ENCODE measurements at places on chromosomes 3 and 15.

- DNase-seq, result no peak
Measured at GRCh38 chr3:135231737-135232136, 436.7 kb downstream of the EPHB1 start.

DNA sequence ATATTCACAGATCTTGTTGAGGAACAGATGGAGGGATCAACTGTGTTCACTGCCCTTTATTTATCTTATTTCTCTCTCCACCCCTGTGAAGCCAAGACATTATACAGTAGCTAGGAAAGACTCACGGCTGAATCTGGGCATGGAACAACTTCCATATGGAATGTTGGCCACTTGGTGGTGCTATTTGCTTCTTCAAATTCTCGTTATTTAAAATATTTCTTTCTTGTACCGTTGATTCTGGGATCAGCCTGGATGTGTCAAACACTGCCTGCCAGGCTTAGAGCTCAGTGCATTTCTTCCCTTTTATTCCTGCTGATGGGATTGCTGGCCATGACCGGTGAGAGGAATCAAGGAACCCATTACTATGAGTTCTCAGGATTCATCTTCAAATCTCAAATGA, 17.5 kb upstream of the GASK1A start:
- DNase-seq, result no peak

- DNase-seq, result no peak
Measured at GRCh38 chr3:58258392-58259055, 20.9 kb downstream of the ABHD6 start.

- DNase-seq, result no peak
Measured at GRCh38 chr3:120637851-120638559, 41.9 kb downstream of the NDUFB4 start.

GRCh38 chr15:41554343-41554742, 4.7 kb upstream of the TYRO3 start:
- no peak for DNase-seq

- DNase-seq, result no peak
Measured at GRCh38 chr3:128932516-128933212, 53.2 kb downstream of the ACAD9 start.

DNA sequence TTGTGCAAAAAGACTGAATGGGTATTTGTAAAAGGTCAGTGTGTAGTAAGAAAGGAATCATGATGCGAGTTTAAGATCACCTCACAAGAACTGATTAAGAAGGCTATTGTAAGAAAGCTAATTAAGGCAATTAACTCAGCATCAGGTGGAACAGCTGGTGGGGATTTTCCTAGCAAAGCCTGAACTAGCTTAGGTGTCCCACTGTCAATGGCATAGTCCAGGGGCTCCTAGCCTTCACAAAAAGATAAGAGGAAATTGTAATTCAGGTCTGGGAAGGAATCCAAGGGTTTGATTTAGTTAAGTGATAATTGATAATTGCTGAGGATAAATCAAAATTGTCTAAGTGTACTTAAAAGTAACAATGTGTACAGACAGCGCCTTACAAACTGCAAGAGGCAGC, 901.6 kb downstream of the TUSC7 start:
- DNase-seq, result no peak

- peak; percentile 72 for DNase-seq
Measured at GRCh38 chr3:195859061-195859845, 47.5 kb upstream of the MUC4 start.

- no peak for DNase-seq
Measured at GRCh38 chr3:175105066-175105465, 245.9 kb downstream of the NAALADL2 start.

GRCh38 chr3:171790574-171790897, 19.7 kb downstream of the PLD1 start:
- DNase-seq, result no peak

- DNase-seq, result no peak
Measured at GRCh38 chr15:42065033-42065432, 29.3 kb downstream of the PLA2G4D start.

DNA sequence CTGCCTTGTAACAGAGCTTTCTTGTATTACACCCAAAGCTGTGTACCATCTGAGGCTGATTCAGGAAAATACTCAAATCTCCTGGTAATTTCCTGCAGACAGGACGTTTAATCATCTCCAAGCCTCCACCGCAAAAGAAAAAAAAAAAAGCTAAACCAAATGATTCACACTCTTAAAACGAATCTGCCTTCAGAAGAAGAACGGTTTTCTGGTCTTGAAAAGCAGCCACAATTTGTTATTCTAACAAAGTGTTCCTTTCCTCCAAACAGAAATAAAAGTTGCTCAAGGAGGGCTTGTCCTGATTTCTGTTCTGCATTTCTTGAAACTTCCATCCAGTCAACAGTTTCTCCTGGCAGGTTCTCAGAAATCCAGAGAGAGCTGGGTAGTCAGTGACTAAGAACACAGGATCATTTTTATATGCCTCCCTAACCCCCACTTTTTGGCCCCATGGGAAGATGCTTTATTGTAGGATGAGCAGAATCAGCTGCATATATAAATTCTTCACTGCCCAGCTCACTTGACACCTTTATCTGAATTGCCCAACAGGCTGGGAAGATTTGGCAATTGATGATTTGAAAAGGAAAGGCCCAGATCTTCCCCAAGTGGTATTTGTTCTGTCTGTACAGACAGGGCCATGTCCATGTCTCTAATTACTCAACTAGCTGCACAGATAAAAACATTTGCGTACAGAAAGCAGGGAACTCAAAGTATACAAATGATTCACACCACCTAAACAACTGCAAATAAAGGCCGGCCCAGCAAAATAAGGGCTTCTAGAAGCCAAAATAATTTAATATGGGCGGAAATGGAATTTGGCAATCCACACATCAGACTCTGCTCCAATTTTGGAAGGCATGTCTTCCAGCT, 41.0 kb upstream of the PRICKLE2 start:
- DNase-seq, result no peak

All from T-helper 9 cell (primary cell).